ENCODE measurements at places on chromosomes 5 and 9. TPM values are rescaled to one million over a fixed set of nuclear protein-coding genes. Genes with fewer than 3 reads are reported as not detected.

Gene MARCOL
- polyA plus RNA-seq: not detected

DNA sequence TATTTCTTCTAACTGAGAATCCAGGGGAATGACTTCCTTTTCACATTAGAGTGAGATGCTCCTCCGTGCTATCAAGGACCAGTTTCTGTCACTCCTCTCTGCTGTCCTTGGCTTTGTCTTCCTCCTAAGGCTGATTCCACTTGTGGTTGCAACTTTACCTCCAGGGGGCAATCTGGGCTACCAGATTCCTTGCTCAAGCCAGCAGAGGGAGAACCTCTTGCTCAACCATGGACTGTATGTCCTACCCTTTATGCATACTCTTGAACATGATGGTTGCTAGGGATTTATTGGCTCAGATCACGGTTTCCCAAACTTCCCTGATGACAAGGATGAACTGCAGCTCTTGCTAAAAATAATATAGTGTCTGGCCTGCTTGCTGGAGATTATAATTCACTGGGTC is 24.0 kb downstream of the NNT start:
- DNase-seq: no peak

DNA sequence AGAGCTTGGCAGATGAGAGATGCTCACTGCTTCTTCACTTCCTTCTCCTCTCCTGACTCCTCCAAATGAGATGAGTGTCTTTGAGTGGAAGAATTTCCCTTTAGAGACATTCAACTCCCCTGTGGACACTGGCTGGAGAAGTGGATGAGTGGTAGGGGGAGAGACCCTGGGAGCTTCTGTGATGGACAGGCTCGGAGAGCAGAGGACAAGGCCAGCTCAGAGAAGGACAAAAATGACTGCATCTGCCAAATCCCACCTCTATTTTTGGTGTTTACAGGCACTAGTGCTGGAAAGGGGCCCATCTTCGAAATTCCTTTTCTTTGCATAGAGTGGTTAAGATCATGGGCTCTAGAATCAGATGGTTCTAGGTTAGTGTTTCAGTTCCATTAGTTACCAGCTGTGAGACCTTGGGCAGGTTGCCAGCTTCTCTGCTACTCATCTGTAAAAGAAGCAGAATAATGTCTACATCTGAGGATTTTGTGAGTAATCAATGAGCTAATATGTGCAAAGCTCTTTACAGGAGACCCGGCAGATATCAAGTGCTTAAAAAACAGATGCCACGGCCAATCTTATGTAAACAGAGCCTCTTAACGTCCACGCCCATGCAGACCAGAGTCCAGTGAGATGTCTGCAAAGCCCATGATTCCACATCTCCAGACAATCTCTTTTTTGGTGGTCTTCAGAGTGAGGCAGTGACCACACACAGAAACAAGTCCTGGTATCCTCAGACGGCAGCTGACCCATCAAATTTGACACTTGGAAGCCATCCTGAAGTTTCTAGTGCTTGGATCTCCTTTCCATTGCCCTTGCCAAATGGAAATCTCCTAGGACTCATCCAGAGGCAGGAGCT is 13.6 kb upstream of the COL27A1 start:
- no peak for DNase-seq

Gene OR2S2
- polyA plus RNA-seq: not detected

DNA sequence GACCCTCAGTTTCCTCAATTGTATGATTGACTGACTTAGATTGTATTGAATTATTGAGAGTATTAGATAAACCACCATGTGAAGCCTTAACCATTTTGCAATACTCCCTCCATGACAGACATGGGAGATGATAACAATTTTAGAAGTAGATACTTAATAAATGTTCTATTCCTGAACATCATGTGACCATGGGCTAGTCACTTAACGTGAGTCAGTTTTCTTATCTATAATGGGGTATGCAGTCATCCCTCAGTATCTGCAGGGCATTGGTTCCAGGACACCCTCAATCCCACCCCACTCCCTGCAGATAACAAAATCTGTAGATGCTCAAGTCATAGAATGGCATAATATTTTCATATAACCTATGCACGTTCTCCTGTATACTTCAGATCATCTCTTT is 31.0 kb downstream of the SNX18 start:
- DNase-seq: no peak

Gene NTNG2
- polyA plus RNA-seq: 0.33 TPM

- no peak for DNase-seq
Measured at GRCh38 chr5:147481376-147481775, 28.5 kb downstream of the DPYSL3 start.

DNA sequence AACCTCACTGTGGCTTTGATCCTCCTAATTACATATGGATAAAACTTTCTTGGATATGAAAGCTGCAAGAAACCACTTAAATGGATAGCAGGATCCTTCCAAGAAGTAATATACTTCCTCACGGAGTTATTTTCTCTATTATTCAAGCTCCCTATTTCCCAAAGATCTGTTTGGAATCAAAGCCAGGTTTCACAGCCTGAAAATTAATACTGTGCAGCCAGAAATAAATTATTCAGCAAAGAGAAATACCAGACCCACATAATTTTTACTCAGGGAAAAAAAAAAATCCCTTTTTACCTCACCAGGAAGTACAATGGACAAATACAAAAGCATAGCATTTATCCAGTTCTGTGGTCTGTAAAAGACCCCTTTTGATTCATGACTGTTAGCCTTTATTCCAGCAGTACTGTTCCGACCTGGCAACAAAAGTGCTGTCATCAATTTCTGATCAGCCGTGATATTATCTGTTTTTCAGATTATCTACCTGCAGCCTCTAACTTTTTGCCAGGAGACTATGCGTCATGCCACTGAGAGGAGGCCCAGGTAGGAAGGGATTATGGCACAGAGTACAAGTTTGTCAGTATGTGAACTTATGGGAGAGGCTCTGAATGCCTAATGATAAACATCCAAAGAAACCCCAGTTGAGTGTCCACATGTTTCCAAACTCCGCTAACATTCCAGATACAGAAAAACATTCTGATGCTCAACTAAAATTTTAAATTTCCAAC is 57.0 kb downstream of the FBN2 start:
- DNase-seq: no peak

- DNase-seq: no peak
Measured at GRCh38 chr5:97628807-97629206, 445.8 kb upstream of the RIOK2 start.

GRCh38 chr9:6605202-6605601 is 40.3 kb downstream of the GLDC start:
- no peak for DNase-seq

Gene RARS1
- polyA plus RNA-seq: 87.2 TPM

- no peak for DNase-seq
Measured at GRCh38 chr9:14531341-14532269, 161.6 kb downstream of the ZDHHC21 start.

Gene ADAMTS6
- 8.1 TPM for polyA plus RNA-seq

- no peak for DNase-seq
Measured at GRCh38 chr5:96569770-96570169, 92.4 kb upstream of the CAST start.

Gene PAXX
- 27.6 TPM for polyA plus RNA-seq

DNA sequence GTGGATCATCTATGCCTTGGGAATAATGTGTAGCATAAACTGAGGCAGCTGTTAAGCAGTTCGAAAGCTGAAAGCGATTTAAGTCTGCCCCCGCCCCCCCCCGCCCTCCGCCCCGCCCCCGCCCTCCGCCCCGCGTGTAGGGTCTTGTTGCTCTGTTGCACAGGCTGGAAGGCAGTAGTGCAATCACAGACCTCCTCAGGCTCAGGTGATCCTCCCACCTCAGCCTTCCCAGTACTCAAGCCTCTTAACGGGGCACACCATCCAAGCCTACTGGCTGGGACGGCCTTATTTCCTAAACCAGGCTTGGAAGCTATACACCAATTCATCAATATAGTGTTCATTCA is 945 bp downstream of the ANKDD1B start:
- DNase-seq: no peak

GRCh38 chr9:91012933-91013841 is 211.6 kb downstream of the SYK start:
- DNase-seq: no peak

Data from left renal pelvis (tissue), 4 donors.